ENCODE measurements at places on chromosomes 2 and 18. TPM values are rescaled to one million over a fixed set of nuclear protein-coding genes. Genes with fewer than 3 reads are reported as not detected.

DNA sequence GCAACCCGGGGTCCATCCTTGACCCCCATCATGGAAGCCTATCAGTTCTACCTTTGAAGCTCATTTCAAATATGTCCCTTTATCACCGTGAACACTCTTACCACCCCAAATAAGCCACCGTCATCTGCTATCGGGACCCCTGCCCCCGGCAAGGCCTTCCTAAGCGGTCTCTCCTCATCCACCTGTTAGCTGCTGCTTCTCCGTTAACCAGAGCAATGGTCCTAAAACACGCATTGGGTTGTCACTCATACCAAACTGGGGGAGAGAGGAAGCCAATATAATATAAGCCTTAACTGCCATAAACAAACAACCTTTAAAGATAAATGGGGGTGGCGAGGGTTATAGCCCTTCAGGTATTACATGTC, 680 bp downstream of the ASNSD1 start:
- H3K4me1 ChIP-seq = no peaks in the 10 kb centered on the region
- H3K27me3 ChIP-seq = no peaks in the 10 kb centered on the region
- H3K4me3 ChIP-seq = peak overlapping the region; percentile 87
- peak overlapping the region; percentile 86 for H3K27ac ChIP-seq

DNA sequence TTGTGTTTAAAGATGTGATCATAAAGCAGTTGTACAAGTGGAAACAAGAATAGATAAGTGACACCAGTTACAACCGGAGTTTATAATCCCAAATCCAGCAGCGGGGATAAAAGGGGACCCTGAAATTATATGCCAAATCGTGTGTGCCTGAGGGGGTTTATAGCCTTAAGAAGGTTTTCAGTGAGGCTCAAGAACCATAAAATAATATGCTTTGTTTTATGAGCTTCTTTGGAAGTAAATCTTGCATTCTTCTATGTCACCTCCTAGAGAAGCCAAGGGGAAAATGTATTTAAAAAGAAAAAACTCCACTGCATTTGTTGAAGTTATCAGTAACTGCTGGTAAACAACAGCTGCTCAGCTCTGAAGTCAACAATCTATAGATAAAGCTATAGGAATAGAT, 25.8 kb upstream of the MAP3K20 start:
- H3K4me3 ChIP-seq = no peak overlapping the region
- H3K27ac ChIP-seq = peak overlapping the region; percentile 60
- H3K4me1 ChIP-seq = no peaks in the 10 kb centered on the region
- H3K27me3 ChIP-seq = no peaks in the 10 kb centered on the region

KIF1A gene
- total RNA-seq = 18.9 TPM

GRCh38 chr2:3262437-3263388, 114.9 kb downstream of the EIPR1 start:
- H3K27me3 ChIP-seq = no peaks in the 10 kb centered on the region
- no peaks in the 10 kb centered on the region for H3K36me3 ChIP-seq
- no peak overlapping the region for H3K27ac ChIP-seq

GRCh38 chr18:36398419-36398818, 100.9 kb downstream of the FHOD3 start:
- H3K27me3 ChIP-seq = no peaks in the 10 kb centered on the region
- H3K27ac ChIP-seq = no peak overlapping the region
- H3K4me1 ChIP-seq = no peaks in the 10 kb centered on the region
- DNase-seq = no peak

GRCh38 chr2:71852141-71852711, 295.4 kb downstream of the CYP26B1 start:
- H3K4me1 ChIP-seq = no peaks in the 10 kb centered on the region
- H3K4me3 ChIP-seq = no peak overlapping the region
- no peak for DNase-seq
- no peak overlapping the region for H3K27ac ChIP-seq

DNA sequence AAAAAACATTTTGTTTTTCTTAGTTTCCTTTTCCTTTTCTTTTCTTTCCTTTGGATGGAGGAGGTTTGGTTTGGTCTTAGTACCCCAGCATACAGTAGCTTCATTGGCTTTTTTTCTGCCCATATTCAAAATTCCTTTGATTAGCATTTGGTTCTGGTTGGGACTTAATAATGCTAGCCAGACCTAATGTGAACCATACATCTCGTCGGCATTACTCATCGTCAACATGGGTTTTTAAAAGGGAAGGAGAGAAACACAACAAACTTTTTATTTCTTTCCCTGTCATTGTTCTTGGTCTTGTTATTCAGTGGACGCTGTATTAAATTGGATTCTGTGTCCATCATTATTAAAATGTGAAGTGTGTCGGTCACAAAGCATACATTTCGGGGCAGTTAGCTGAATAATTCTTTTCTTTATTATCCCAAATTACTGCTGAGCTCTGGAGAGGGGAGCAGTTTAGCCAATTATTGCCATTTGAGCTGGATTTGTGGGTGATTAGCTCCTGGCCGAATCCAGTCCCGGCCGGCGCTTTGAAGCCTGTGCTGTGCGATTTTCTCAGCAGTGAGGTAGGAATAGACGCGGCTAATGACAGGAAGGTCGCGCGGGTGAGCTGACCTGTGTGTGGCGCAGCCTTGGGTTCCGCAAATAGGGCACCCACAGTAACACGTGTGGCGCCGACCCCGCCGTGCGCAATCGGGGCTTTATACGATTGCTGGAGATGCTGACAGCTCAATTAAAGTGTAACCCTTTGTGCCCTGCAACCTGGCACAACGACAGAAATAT, 303.3 kb downstream of the GBX2 start:
- no peaks in the 10 kb centered on the region for H3K27me3 ChIP-seq
- no peaks in the 10 kb centered on the region for H3K36me3 ChIP-seq
- H3K4me3 ChIP-seq = no peak overlapping the region
- DNase-seq = no peak
- no peaks in the 10 kb centered on the region for H3K4me1 ChIP-seq
- no peak overlapping the region for H3K27ac ChIP-seq

DNA sequence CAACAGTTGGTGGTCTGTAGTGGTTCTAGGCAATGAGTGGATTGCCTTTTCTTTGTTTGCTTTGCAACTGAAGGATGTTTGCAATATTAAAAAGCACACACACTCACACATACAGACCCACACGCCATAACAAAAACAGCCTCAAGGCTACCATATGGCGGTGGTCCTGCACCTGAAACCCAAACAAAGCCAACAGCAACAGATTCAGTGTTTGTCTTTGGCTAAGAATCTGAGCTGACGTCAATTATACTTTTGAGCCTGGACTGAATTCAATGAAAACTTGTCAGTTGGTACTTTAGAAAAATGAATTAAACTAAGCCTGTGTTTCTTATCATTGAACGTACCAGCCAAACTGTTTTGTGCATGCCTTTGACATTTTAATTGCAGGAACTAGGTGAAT, 65.0 kb upstream of the NYAP2 start:
- DNase-seq = no peak
- no peak overlapping the region for H3K4me3 ChIP-seq
- H3K27me3 ChIP-seq = no peaks in the 10 kb centered on the region
- H3K27ac ChIP-seq = no peak overlapping the region
- H3K36me3 ChIP-seq = no peaks in the 10 kb centered on the region

GRCh38 chr2:185475914-185476313, 262.7 kb upstream of the FSIP2 start:
- no peak overlapping the region for H3K4me3 ChIP-seq
- no peak for DNase-seq
- no peak overlapping the region for H3K27ac ChIP-seq
- H3K36me3 ChIP-seq = no peaks in the 10 kb centered on the region
- no peaks in the 10 kb centered on the region for H3K27me3 ChIP-seq

DNA sequence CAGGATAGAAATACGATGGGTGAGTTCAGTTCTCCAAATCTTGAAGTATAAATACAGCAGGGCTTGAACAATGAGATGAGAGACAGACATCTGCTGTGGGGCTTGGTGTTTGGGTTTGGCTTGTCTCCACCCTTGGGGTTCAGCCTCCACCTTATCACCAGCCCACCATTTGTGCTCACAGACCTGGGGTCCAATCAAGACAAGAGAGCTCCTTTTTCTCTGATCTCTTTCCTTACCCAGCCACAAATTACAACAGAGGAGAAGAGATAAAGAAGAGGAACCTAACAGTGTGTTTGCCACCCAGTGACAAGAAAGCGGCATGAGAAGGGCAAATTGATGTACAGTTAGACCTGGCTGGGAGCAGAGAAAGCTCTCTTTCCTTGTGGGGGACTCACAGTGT, 204.5 kb upstream of the CXCR4 start:
- H3K4me1 ChIP-seq = no peaks in the 10 kb centered on the region
- no peak for DNase-seq
- H3K27ac ChIP-seq = no peak overlapping the region
- no peak overlapping the region for H3K4me3 ChIP-seq
- no peaks in the 10 kb centered on the region for H3K36me3 ChIP-seq
- no peaks in the 10 kb centered on the region for H3K27me3 ChIP-seq

DNA sequence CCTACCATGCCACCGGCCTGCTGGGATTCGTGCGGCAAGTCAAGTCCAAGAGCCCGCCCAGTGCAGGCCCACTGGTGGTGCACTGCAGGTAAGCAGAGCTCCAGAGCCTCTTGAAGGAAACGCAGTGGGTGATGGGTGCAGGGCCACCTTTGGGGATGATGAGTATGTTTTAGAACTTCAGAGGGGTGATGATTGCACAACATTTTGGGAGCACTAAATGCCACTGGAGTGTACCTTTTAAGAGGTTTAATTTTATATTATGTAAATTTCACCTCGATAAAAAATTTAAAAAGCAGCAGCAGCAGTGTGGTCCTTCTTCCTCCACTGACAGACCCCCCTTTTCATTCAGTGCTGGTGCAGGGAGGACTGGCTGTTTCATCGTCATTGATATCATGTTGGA, 233.1 kb upstream of the RAB12 start:
- no peaks in the 10 kb centered on the region for H3K4me1 ChIP-seq
- H3K36me3 ChIP-seq = peaks cover 4% of the 10 kb centered on the region
- H3K27me3 ChIP-seq = no peaks in the 10 kb centered on the region
- H3K4me3 ChIP-seq = no peak overlapping the region
- H3K27ac ChIP-seq = no peak overlapping the region

GRCh38 chr2:144162652-144163051, 357.3 kb downstream of the ZEB2 start:
- H3K27ac ChIP-seq = no peak overlapping the region
- H3K27me3 ChIP-seq = no peaks in the 10 kb centered on the region
- DNase-seq = peak; percentile 6
- no peaks in the 10 kb centered on the region for H3K4me1 ChIP-seq
- no peak overlapping the region for H3K4me3 ChIP-seq

GRCh38 chr2:130823886-130824491, 12.7 kb upstream of the ARHGEF4 start:
- no peaks in the 10 kb centered on the region for H3K4me1 ChIP-seq
- no peak overlapping the region for H3K27ac ChIP-seq
- no peaks in the 10 kb centered on the region for H3K36me3 ChIP-seq
- no peaks in the 10 kb centered on the region for H3K27me3 ChIP-seq
- no peak overlapping the region for H3K4me3 ChIP-seq

PTPN4 gene
- total RNA-seq = 23.7 TPM

DNA sequence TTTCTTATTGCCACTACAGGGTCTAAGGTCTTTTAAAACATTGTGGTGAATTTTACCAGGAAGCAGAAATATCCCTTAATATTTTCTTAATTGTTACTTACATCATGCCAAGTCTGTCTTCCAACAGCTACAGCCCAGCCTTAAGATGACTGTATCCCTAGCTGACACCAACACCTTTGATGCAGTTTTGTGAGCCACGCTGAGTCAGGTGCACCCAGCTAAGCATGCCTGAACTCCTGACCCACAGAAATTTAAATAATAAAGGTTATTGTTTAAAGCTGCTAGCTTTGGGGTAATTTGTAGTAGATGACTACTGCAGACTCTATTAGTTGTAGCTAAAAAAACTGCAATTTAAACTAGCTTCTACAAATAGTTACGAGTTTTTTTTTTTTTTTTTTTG, 1757.9 kb upstream of the LRRTM1 start:
- DNase-seq = no peak
- no peaks in the 10 kb centered on the region for H3K4me1 ChIP-seq
- H3K36me3 ChIP-seq = no peaks in the 10 kb centered on the region
- no peak overlapping the region for H3K27ac ChIP-seq

DNA sequence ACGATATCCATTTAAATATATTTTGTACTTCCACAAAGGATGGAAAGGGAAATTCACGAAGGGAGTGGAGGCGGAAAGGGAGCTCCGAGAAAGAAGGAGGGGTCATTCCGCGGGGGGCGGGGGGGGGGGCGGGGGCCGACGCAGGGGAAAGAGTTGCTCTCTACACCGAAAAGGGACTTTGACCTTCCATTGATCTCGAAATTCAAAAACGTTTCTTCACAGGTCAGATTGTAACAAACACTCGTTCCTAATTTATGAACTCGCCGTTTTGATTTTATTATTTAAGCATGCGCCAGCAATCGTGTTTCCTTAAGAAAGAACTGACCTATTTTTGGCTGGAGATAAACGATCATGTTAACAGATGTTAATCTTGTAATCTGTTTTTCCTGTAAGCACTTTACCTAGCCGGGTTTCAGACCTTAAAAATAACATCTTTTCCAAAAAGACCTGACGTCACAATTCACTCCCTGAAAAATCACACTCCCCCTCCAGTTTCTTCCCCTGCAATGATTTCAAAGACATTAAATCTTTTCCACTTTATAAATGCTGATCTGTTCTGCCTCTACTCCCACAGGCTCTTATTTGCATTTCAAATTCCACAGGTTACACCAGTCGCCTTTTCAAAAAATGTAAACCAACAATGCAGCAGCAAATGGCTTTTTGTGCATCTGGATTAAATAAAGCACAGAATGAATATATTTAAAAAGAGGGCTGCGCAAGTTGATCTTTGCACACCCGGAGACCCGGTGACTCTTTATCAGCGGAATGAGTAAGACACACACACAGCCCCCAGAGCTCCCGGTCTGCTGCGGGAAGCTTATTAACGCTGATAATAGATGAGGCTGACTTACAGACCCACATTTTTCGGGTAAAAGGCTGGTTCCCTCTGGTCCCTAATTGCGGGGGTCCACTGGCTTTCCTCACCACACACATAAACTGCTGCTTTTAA, 1.6 kb downstream of the ZNF516 start:
- H3K4me1 ChIP-seq = no peaks in the 10 kb centered on the region
- no peaks in the 10 kb centered on the region for H3K27me3 ChIP-seq
- DNase-seq = no peak
- no peaks in the 10 kb centered on the region for H3K36me3 ChIP-seq
- peak overlapping the region; percentile 86 for H3K4me3 ChIP-seq

DNA sequence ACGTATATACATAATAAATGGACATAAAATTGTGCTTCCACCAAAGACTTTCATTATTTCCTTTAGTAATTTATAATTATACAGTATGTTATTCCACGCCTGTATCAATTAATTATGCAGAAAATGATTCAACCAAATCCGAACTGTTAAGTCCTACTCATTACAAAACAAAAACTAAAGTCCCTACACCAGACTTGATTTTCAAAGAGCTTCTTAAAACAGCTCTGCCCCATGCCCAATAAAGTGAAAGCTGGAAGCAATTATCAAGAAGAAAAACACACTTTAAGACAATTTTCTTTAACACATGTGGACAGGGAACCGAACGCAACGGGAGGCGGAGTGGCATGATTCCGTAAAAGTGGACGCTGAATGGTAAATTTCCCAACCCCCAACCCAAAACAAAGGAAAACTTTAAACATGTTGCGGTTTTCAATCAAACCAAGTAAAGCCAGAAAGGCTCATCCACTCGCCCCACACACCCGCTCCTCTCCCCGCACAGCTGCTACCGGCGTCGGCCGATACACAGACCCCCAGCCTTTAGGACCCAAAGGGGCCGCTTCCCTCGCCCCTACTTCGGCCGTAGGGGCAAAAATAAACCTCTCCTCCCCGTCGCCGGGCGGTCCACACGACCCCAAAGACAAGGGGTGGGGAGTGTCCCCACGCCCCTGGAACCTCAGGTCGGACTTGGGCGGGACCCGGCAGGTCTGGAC, 705 bp downstream of the YES1 start:
- peak; percentile 10 for DNase-seq
- no peaks in the 10 kb centered on the region for H3K4me1 ChIP-seq
- H3K36me3 ChIP-seq = no peaks in the 10 kb centered on the region
- H3K4me3 ChIP-seq = peak overlapping the region; percentile 82
- no peaks in the 10 kb centered on the region for H3K27me3 ChIP-seq

RFX8 gene
- 0.97 TPM for total RNA-seq
